ENCODE measurements at places on chromosomes 16 and 17. TPM values are rescaled to one million over a fixed set of nuclear protein-coding genes. Genes with fewer than 3 reads are reported as not detected.
A peak's percentile ranks its signal among the peaks of the same experiment; 100 is the strongest.

The VMO1 gene
- 1.3 TPM for total RNA-seq

The PHF23 gene
- 40.3 TPM for total RNA-seq

DNA sequence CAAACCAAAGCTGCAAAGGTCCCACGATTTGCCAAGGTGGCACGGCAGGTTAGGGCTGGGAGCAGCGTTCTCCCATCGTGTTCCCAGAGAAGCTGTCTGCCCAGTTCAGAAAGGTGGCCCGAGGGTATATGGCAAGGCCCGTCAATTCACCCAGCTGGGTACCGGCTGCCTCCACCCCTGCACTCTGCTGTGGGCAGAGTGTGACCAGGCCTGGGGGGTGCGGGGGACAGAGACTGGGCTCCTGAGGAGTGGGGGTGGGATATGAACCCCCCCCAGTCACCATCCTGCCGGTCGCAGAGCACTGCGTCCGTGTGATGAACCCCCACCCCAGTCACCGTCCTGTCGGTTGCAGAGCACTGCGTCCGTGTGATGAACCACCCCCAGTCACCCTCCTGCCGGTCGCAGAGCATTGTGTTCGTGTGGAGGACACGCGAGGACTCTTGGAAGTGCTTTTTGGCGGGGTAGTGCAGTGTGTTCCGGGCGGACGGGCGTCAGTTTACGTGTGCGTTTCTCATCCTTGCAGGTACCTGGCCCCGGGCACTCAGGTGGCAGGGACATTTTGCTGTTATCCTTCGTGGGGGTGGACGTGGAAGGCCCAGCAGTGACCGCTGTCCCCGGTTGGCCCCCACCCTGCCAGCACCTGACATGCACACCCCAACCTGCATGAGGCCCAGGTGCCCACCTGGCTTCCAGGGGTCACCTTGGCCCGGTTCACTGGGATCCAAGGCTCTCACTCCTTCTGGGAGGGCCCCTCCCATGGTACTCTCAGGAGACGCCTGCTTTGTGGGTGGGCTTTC, 2.7 kb upstream of the FASN start:
- DNase-seq = no peak

GRCh38 chr16:30018731-30019158, 4.3 kb upstream of the C16orf92 start:
- no peak for DNase-seq

The RNF227 gene
- total RNA-seq = 7.8 TPM

DNA sequence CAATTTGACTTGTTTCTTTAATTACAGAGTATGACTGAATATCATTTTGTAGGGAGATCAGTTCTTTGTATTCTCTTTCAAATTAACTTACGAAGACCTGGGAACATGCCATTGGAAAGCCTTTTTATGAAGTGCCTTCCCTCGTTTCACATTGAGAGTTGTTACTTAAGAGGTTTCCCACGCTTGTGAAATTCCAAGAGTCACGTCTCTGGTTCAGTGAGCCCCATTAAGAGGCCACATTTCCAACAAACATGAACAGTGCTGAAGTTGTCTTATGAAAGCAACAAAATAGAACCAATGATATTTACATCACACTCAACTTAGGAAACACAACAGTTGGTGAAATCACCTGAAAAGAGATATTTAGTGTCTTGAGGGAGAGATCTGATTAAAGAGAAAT, 334.1 kb downstream of the TOX3 start:
- no peak for DNase-seq

DNA sequence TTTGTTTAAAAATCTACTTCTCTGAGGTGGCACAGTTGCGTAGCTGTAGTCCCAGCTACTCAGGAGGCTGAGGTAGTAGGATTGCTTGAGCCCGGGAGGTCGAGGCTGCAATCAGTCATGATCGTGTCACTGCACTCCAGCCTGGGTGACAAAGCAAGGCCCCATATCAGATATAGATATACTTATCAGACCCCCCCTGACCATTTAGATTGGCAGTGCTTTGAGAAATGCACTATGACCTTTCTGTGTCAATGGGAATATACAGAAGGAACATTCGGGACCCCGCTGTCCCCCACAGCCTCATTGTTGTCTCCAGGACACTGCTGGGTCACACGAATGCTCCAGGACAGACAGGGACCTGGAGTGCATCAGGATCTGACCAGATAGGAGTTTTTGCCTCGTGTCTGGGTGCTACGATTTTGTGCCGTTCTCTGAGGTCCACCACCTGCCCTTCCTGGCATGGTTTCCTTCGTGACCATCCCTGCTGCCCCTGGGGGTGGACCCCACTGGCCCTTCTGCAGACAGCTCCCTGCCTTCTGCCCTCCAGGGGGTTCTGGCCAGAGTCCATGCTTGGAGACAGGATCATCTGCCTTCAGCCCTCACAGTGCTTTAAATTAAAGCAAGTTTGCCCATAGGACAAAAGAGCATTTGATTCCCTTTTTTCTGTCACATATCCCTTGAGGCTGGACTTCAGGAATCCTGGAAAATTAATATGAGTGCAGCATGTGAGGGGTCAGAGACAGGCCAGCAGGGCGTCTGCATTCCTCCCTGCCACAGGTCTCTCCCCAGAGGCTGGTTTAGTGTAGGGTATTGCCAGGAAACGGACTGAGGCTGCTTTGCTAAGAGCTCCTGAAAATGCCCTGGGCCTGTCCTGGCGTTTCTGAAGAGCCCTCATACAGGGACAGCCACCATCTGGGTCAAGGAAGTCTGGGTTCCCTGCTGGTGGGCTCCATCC, 19.3 kb downstream of the PLD6 start:
- DNase-seq = peak; percentile 27

The KARS1 gene
- 166 TPM for total RNA-seq

GRCh38 chr17:81727324-81728031, 15.4 kb downstream of the SLC25A10 start:
- DNase-seq = no peak

DNA sequence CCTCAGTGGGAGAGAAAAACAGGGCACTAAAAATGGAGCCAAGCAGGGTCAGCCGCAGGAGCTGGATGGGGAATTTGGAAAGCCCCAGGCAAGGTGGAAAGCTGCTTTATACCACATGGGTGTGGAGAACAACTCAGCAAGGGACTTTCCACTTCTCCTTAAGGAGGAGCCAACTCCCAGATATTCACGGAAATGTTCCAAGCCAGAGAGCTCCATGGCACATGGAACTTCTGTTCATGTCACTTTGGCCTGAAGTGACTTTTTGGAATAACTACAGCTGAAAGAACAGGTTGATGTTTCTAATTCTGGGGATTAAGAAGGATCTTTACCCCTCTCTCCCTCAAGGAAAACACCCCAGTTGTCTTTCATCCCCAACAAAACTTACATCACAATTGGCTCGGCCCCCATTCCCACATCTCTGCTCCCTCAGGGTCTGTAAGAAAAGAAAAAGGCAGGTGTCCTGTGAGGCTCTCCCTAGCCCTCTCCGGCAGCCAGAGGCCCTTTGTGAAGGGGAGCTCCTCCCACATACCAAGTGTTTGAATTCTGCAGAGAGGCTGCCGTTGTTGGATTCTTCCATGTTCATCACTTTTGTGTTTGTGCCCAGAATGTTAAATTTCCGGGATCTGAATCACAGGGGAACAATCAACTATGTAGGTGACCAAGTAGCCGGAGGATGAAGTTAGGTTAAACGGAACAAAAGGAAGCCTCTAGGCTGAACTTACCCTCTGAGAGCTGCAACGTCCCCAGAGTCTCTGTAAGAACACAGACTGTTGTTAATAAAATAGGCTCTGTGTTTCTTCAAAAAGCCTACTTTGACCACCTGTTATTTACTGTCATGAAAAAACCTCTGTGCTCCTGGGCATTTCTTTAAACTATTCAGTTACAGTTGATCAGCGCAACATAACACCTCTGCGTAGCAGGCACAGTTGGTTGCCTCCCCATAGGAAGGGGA, 41.0 kb downstream of the STAT5A start:
- DNase-seq = peak; percentile 92

The TIMM22 gene
- total RNA-seq = 13.6 TPM

GRCh38 chr16:80009971-80010659, 409.6 kb upstream of the MAF start:
- DNase-seq = peak; percentile 62

The GALR2 gene
- total RNA-seq = not detected

- no peak for DNase-seq
Observed at GRCh38 chr16:88524973-88525662, 45.1 kb upstream of the ZC3H18 start.

DNA sequence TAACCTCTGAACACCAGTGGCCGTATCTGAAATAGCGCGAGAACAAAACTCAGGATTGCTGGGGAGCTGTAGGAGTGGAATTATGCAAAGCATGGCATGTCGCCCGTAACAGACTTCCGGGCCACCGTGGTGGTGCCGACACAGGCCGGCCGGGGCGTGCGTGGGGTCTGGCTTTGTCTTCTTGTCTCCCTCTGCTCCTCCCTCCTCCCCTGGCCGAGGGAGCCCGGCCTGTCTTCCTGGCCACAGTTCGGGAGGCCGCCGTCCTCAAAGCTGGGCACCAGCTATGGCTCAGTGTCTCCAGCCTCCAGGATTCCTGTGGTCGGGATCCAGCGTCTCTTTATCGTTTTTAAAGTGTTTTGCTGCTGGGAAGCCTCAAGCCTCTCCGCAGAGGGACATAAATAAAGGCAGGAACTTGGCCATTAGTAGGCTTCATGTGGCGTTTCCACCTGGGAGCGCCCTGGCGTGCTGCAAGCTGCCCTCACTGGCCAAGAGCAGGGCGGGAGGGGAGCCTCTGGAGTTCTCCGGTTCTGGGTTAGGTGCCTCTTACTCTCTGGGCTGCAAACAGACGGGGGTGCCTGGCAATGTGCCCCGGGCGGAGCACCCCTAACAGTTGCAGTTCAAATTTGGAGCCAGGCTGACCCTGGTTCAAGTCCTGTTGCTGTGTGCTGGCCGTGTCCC, 22.0 kb upstream of the NPTX1 start:
- DNase-seq = peak; percentile 57

GRCh38 chr16:19180741-19181140, 12.7 kb downstream of the SYT17 start:
- DNase-seq = no peak

The FBXW10B gene
- 1.1 TPM for total RNA-seq

DNA sequence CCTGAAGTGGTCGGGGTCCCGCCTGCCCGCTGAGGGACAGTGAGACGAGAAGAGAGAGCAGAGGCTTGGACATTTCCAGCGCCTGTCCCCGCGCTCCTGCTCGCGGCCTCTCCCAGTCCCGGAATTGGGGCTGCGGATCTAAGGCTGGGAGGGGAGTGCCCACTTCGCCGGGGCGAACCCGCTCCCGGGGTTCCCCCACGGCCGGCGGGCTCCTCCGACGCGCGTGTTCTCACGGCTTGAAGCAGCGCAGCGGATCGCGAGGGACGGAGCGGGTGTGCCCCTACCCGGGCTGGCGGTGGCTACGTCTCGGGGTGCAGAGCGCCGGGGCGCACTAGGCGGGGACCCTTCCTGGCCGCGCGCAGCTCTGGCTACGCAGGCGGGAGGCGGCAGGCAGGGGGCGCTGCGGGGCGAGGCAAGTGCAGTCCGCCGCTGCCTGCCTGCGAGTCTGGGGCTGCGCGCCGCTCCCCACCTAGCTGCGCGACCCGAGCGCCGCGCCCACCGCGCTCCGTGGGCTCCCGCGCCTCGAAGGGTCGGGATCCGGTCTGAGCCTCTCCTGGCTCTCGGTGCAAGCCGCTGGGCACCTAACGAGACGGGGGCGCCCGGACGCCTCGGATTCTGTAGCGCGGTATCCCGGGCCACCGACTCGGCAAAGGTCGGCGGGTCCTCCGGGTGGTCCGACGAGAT, 1.2 kb downstream of the NGFR start:
- peak; percentile 26 for DNase-seq

DNA sequence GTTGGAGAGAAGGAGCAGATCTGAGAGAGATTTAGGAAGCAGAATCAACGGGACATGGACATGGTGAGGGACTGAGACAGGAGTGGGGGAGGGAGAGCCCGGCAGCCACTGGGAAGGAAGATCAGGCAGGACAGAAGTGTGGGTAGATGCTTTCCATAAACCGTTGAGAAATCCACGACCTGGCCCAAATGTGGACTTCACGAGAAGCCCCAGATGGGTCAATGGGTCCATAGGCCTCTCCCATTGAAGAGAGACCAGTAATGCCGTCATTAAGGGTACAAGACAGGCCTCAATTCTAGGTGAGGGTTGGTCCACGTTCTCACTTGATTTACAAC, 530 bp upstream of the CCL22 start:
- DNase-seq = no peak

GRCh38 chr17:58411408-58411894, 5.9 kb downstream of the RNF43 start:
- DNase-seq = no peak

DNA sequence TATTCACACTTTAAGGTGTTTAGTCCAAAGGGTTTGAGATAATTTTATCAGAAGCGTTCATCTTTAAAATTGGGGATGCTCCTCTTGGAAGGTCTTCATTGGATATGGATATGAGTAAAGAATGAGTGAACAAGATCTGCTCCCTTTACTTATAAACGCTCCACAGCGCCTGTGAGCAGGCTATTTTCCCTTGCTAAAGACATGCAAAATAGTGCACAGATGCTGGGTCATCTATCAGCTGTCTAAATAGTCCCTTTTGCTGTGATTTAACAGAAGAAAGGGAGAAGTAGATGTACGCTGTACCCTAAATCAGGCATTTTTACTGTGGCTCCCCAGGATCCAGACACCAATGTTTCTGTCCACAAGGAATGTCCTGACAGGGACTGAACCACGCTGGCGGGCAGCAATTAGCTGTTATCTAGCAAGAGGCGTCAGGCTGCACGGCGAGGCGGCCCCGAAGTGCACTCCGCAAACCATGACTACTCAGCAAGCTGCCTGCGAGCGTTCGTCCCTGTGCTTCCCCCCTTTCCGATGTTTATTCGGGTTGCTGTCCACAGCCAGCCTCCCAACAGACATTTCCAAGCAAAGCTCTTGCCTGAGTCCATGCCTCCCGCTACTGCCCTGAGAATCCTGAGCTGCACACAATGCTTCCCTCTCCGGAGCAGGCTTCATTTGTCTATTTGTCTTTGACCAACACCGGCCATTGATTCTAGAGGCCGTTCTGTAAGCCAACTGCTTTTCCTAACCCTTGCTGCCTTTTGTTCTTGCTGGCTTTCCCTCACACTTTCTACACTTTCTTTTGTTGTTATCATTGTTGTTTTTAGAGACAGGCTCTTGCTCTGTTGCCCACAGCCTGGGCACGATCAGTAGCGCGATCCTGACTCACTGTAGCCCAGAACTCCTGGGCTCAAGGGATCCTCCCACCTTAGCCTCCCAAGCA, 55.7 kb upstream of the CNEP1R1 start:
- DNase-seq = no peak

Data from RPMI7951 (cell line).